ENCODE measurements at places on chromosomes 3 and 15.

DNA sequence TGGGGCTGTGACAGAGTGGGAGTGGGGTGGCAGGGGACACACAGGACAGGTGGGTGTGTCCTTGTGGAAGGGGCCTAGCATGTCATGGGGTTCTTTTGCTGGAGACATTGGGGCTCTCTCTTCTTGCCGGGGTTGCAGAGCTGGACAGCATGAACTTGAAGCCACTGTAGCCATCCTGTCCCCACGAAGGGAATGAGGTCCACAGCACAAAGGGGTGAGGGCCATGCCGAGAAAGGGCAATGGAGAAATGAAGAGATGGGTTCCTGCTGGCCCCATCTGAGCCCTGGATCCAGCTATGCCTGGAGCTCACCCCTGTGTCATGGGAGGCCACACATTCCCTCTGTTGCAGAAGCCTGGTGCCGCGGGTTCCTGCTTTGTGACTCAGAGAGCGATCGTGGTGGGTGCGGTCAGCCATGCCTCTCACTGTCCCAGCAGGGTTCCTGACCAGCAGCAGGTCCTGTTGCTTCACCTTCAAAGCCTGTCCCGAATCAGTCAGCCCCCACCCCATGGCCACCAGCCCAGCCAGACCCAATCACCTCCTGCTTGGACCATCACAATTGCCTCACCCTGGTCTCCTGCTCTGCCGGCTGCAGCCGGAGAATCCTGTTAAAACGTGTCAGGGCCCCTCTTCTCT, 50.0 kb downstream of the DNAJB8 start:
- DNase-seq: peak; percentile 80

GRCh38 chr15:35713733-35714132, 167.8 kb upstream of the DPH6 start:
- DNase-seq: peak; percentile 27

DNA sequence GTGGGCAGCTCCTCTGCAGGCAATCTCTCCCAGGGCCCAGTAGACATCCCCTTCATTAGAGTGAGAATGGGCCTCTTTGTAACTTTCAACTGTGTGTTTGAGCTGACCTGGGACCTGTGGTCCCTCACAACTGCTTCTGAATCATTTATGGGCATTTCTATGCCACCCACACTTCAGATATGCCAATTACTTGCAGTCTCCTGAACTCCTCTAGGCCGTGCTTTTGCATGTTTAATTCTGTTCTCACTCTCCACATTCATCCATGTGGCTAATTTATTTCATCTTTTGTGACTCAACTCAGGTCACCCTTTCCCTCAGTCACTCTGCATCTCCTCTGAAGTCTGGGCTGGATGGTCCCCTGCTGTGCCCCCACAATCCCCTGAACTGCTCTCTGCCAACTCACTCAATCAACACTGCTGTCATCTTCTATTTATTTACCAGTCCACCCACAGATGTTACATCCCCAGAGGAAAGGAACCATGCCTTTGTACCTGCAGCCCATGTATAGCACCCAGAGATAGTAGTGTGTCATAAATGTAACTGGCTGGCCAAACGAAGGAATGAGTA, 364.7 kb downstream of the EPHB1 start:
- DNase-seq: no peak

DNA sequence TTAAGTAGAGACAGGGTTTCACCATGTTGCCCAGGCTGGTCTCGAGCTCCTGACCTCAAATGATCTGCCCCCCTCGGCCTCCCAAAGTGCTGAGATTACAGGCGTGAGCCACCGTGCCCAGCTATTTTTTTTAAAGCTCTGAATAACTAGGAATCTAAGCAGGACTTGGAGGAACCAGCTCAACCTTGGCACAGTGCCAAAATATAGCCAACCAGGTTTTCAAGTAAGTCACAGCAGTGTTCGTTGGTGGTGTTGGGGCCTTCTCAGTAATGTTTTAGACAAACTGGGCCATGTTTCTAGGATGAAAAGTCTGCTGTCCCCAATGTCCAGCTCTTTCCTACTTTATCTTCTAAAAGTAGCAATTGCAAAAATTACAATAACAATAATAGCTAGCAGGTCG, 6.4 kb upstream of the ADAM10 start:
- DNase-seq: no peak

DNA sequence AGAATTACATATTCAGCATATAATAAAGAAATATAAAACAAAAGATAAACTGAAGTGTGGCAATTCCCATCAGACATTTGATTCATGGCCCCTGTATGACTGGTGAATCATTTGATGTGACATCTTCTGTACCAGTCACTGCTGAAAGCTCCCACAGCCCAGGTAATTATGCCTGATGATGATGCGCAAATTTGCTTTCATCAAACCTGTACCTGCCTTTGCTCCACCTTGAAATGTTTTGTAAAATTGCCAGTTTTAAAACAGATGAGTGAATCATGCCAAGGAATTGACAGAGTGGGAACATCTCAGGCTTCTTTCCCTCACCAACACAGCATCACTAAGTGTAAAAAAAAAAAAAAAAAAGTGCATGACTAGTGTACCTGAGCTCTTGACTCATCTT, 66.5 kb upstream of the EIF1B start:
- DNase-seq: no peak

DNA sequence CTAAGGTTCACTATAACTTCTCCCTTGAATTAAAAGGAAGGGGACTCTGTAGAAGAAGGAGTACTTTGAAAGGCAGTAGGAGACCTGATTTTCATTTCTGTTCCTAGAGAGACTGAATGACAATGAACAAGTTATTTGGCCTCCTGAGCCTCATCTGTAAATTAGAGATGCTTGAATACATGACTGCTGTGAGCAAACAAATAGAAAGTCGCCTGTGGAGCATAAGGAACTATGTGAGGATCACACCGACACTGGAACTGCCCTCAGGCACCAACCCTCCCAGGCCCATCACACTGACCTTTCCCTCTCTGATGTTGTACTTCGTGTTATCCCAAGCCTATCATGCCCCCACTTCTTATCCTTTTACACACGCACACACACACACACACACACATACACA, 48.6 kb downstream of the IMPG2 start:
- DNase-seq: no peak

GRCh38 chr3:58683466-58683865, 16.9 kb upstream of the FAM3D start:
- no peak for DNase-seq

GRCh38 chr3:108218811-108219210, 3.4 kb downstream of the IFT57 start:
- DNase-seq: peak; percentile 32

DNA sequence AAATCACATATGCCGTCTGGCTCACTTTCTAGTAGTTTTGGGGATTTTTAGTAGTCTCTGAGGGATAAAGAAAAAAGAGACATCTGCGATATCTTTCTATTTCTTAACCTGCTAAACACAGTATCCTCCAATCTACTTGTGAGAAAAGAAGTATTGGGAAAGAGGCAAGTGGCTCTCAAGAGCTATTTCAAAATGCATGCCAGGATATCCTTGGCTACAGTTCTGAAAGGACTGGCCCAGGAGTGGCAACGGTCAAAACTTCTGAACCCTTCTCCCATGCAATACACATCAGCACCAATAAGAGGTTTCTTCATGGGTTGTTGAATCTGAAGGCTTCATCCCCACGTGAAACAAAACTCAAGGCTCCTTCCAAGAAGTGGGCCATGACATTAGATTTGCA, 204.0 kb upstream of the WNT5A start:
- no peak for DNase-seq

DNA sequence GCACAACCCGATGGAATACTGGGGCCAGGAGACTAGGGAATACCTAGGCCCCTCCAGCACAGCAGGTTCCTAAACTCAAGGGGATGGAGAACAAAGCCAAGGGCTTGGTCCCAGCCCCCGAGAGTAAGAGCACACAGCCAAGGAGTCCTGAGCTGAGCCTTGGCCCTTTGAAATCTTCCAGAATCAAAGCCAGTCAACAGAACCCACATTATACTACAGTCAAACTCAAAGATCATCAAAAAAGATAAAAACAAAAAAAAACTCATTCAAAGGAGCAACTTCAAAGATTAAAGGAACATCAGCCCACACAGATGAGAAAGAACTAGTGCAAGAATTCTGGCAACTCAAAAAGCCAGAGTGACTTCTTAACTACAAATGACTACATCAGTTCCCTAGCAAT, 217.0 kb downstream of the ISL2 start:
- no peak for DNase-seq

DNA sequence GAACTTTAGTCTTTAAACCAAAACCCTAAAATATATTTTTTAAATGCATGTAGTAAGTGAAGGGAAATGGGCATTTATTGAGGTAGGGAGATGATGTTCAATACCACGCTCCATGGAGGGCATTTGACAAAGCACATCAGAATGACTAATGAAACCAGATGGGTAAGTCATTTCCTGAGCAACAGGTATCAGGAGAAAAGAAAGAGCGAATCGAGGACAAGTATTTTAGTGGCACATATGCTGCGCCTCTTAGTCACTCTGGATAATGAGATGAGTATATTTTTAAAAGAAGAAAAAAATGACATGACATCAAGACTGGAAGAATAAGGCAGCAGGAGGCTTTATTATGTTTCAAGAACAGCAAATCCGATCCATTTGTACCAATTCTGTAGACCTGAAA, 129.0 kb upstream of the ARHGEF3 start:
- no peak for DNase-seq

- DNase-seq: peak; percentile 74
These were observed 204.9 kb downstream of the TIGIT start for GRCh38 chr3:114498539-114499370.

GRCh38 chr3:127339928-127340861, 52.3 kb upstream of the PRR20G start:
- no peak for DNase-seq

GRCh38 chr3:62942227-62942626, 67.0 kb upstream of the CADPS start:
- no peak for DNase-seq

DNA sequence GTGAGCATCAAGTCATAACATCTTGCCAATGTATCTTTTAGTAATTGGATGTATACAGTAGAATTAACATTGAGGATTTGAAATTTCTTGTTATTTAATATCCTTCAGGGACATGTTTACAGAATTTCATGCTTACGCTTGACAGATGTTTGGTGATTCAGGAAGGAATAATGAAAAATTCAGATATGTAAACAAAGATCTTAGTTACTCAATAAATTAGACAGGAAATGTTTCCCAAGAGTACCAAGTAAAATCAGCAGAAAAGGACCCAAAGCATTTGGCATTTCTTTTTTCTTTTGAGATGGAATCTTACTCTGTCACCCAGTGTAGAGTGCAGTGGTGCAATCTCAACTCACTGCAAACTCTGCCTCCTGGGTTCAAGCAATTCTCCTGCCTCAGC, 4.7 kb upstream of the COL6A5 start:
- DNase-seq: peak; percentile 55

DNA sequence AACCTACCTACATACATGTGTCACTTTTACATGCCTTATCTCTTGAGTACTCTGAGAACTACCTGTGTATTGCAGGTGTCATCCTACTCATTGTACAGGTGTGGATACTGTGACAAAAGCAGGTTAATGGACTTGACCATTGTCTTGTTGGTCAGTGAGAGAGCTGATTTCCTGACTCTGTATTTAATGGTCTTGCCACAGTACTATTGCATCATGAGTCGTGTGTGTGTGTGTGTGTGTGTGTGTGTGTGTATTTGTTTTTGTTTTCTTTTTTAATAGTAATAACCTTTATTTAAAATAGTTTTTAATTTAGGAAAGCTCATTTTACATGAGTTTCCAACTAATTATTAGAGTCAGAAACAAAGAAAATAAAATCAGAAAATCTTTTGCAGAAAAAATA, 7.7 kb downstream of the SELENOT start:
- DNase-seq: peak; percentile 48

DNA sequence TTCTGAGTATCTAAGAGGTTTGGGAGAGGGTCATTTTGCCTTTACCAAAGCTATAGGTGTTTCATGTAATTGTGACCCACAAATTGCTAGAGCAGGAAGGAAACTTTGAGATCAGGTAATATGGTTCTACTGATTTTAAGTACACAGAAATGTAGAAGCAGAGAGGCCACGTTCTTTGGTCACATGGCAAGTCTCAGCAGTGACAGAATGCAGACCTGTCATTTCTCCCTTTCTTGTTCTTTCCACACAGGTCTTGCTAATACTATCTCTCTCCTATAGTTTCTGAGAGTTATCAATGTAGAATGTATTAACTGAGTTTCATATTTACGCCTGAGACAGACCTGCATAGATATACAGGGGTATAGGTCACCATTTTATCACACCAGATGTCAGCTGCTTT, 10.9 kb upstream of the RTP1 start:
- DNase-seq: no peak

GRCh38 chr3:129128357-129129155, 7.0 kb upstream of the RAB43 start:
- DNase-seq: no peak

DNA sequence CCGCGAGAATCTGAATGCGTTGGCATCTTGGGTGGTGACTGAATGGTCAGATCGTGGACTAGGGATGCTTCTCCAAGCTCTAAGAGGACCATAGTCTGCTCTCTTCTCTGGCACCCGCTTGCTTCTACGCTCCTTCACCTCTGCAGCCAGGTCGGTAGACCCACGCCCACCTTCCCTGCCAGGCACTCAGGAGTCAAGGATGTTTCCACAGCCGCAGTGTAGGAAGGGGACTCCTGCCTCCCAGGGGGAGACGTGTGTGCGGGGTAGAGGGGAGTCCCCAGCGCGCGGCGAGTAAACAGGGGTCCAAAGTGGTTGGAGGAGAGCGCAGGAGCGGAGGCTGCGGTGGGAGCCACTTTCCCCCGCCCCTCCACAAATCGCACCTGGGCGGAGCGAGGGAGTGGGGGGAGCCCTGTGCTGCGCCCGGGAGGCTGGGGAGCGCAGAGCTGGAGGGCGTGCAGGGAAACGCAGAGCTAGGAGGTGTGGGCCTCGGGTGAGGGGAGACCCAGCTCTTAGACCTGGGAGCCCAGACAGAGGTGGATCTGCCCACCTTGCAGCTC, 1.7 kb downstream of the LRRC3B start:
- DNase-seq: no peak

GRCh38 chr3:46668116-46668515, 25.4 kb downstream of the ALS2CL start:
- no peak for DNase-seq

- DNase-seq: no peak
These were observed 65.8 kb downstream of the PIK3CB start for GRCh38 chr3:138768946-138769345.

DNA sequence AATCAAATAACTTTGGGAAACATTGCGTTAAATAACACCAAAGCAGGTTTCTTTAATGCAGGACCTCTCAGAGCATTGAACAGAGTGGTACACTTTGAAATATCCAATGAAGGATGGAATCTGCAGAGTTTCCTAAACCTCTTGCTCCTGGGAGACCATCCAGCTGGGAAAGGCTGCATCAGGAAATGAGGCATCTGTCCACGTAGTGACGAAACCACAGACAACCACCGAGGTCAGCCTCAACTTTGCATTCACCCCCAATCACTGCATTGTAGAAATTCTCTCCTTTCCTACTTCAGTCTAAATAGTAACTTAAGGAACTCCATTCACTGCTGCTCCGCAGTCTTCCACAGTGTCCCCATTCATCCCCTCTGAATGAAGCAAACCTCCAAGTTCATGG, 41.5 kb upstream of the CDV3 start:
- peak; percentile 86 for DNase-seq

GRCh38 chr3:129442486-129442885, 2.5 kb downstream of the IFT122 start:
- no peak for DNase-seq

- no peak for DNase-seq
These were observed 95.7 kb downstream of the NSUN3 start for GRCh38 chr3:94158512-94158911.

GRCh38 chr3:46988616-46989015, 9.2 kb downstream of the NBEAL2 start:
- no peak for DNase-seq

- DNase-seq: peak; percentile 3
These were observed 277.7 kb upstream of the ZNF717 start for GRCh38 chr3:76063019-76063418.

GRCh38 chr3:187516446-187517185, 148.4 kb downstream of the RTP4 start:
- DNase-seq: no peak
